ENCODE measurements at places on chromosomes 13 and 19.
A peak's percentile ranks its signal among the peaks of the same experiment; 100 is the strongest.

DNA sequence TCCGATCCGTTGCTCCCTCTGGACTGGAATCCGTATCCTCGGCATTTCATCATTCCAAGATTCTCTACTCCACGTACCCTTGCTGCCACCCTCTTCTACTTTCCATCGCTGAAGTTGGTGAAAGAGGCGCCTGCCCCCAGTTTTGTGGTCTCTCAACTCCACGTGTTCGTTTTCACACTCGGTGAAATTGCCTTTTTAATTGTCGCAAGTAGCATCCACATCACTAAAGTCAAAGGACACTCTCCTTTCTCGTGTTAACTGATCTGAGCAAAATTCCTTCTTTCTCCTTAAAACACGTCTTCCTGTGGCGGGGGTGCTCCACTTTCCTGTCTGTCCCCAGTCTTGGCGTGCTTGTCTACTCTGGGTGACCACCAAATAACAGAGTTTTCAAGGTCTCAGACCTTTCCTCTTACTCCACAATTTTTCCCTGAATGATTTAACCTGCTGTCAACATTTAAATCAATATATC, 1.1 kb upstream of the TMTC4 start:
- DNase-seq, result no peak

DNA sequence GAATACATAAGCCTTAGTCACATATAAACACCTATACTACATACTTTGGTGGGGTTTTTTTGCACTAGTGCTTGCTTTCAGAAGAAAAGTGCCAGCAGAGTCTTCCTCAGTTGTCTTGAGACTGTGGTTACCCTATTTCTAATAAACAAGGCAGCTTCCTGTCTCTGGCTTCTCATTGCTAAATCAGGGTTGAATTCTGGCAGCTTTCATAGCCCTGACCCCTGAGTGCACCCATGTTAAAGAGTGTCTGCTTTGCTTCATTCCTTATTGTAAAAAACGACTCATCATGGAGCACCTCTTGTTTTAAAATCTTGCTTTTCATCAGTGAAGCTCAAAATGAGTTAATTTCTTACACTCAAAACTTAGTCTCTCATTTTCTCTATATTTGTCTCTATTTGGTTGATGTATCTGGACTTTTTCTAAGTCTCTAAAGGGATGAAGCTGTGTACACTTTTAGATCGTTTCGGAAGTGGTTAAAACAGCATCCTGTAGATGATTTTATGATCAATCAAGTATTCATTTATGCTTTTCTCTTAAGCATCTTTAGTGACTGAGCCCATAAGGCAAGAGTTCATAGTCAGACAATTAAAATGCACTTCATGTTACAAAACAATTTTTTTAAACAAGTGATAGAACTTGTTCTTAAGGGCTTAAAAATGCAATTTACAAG, 72.1 kb downstream of the KLF12 start:
- DNase-seq, result no peak

DNA sequence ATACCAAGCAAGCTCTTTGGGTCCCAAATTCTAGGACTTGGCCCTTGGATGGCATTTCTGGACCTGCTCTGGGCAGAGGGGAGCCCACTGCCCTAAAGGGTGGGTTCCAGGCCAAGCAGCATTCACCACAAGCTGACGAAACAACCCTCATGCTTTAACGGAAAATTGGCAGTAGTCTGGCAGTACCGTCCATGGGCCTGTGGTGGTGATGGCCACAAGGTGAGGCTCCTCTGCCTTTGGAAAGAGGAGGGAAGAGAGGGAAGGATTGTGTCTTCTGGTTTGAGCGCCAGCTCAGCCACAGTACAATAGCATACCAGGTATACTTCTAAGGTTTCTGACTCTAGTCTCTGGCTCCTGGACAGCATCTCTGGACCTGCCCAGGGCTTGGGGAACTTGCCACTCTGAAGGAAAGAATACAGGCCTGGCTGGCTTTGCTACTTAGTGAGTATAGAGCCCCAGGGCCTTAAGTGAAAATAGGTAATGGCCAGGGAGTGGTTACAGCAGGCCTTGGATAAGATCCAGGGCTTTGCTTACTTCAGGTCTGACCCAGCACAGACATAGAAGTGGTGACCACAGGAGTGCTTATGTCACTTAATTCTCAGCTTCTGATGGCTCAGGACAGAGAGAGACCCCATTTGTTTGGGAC, 595.5 kb downstream of the LMO7 start:
- DNase-seq, result no peak

- DNase-seq, result peak; percentile 5
Observed at GRCh38 chr19:19259741-19260140, 13.4 kb downstream of the TM6SF2 start.

DNA sequence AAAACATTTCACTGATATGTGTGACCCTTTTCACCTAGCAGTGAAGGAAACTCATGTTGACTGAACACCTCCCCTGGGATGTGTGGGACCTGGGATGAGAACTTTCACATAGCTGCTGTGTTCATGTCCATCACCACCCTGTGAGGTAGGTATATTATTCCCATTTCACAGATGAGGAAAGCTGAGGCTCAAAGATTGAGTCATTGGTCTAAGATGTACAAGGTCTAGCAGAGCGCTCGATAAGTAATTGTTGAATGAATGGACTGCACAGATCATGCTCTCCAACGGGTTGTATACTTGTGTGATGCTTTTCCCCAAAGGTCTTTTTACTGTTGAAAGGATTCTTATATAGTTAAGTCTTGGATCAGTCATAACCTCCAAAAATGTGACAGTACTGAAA, 75.6 kb upstream of the TSC22D1 start:
- DNase-seq, result no peak

DNA sequence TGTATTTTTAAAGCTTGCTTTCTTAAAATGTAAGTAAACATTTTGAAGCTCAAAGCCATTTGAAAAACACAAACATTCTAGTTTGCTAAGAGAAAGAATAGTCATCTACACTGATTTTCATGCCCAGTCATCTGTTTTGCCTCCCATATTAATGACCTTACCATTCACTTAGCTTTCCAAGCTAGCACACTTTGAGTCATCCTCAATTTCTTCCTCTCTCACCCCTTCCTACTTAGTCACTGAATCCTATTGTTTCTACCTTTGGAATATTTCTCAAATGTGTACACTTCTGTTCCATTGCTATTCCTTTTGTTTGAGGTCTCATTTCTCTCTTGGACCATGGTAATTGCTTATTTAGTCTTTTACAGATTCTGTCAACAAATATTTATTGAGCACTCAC, 7.3 kb upstream of the HS6ST3 start:
- DNase-seq, result no peak

Measured in NCI-H1436 treated with DMSO at 0.1 percent for 48 hours (cell line).